ENCODE measurements at places on chromosomes 3 and 15. TPM values are rescaled to one million over a fixed set of nuclear protein-coding genes. Genes with fewer than 3 reads are reported as not detected.

Gene APBA2
- total RNA-seq, result 7.2 TPM

Gene PRKCI
- 43.5 TPM for total RNA-seq

Gene SLCO2A1
- total RNA-seq, result 0.18 TPM

Gene CLDN16
- 0.35 TPM for total RNA-seq

Gene NPAP1
- total RNA-seq, result not detected

Gene EPHB1
- under 0.01 TPM for total RNA-seq

Gene MKRN2OS
- not detected for total RNA-seq

Gene HEMK1
- 25.9 TPM for total RNA-seq

Gene ASB14
- not detected for total RNA-seq

Gene WDR49
- not detected for total RNA-seq

Gene ERC2
- not detected for total RNA-seq

Gene NDN
- total RNA-seq, result 34.0 TPM

Gene SNX22
- total RNA-seq, result 0.18 TPM

Gene ZPLD1
- total RNA-seq, result not detected

Gene CPN2
- total RNA-seq, result not detected

Gene CRABP1
- not detected for total RNA-seq

Gene TUSC7
- not detected for total RNA-seq

Gene CFAP161
- not detected for total RNA-seq

Gene PRSS50
- total RNA-seq, result not detected

Gene NAALADL2
- total RNA-seq, result 0.86 TPM

Gene LMAN1L
- total RNA-seq, result not detected

Gene CCR3
- total RNA-seq, result not detected

Gene SLC7A14
- total RNA-seq, result 0.29 TPM

Gene OR5H14
- not detected for total RNA-seq

Gene PROS1
- 25.3 TPM for total RNA-seq

Gene TGM5
- total RNA-seq, result not detected

Measured in myometrial cell (primary cell).